Thymus (tissue), 14 donors: ENCODE measurements at places on chromosomes 7 and 10. TPM values are rescaled to one million over a fixed set of nuclear protein-coding genes. Genes with fewer than 3 reads are reported as not detected.

- no peak for DNase-seq
Measured at GRCh38 chr10:36269222-36269621, 627.1 kb upstream of the FZD8 start.

DNA sequence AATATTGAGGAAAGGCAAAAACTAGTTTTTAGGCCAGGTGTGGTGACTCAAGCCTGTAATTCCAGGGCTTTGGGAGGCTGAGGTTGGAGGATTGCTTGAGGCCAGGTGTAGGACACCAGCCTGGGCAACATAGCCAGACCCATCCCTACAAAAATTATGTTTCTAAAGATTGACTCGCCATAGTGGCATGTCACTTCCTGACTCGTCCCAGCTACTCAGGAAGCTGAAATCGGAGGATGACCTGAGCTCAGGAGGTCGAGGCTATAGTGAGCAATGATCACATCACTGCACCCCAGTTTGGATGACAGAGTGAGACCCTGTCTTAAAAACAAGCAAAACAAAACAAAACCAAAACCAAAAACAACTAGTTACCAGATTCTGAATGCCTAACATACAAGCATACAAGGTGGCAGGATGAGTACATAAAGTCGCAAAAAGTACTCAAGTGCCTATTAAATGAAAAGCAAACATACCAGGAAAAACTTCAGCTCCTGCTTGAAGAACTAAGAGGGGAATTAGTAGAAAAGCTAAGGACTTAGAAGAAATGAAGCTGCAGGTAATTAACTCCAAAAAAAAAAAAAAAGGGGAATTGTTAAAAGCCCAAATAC is 14.1 kb downstream of the ZNF398 start:
- no peak for DNase-seq

DNA sequence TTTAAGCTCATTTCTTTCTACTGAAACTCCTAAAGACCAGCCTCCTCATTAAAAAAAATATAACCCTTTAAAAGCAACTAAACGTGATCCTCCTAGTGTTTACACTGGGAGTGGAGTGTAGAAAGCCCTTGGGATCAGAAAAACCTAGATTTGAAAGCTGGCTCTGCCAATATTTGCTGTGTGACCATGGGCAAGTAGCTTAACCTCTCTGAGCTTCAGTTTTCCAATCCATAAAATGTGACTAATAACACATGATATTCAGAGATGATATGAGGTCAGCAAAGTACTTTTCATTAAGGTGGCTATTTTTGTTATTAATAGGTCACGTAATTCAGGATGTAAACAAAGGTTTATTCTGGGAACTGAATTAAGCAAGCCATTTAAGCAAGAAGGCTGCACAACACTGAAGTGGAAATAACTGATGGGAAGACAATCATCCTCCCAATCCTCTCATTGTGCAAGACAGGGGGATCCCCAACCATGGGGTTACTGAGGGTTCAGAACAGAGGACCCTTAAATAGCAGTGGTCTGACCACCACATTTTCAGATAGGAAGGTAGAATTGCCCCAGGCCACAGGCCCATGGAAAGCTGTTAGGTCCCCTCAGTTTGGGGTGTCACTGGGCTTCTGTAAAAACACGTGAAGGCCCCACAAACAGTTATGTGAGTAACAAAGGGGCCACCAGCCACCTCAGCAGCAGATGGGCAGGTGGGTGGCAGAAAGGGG is 49.1 kb upstream of the EEPD1 start:
- DNase-seq: no peak

- DNase-seq: no peak
Measured at GRCh38 chr10:71554671-71555070, 158.0 kb downstream of the CDH23 start.

- no peak for DNase-seq
Measured at GRCh38 chr10:119166118-119166500, 595 bp upstream of the SFXN4 start.

- DNase-seq: no peak
Measured at GRCh38 chr7:107999779-108000560, 3.0 kb downstream of the LAMB1 start.

DNA sequence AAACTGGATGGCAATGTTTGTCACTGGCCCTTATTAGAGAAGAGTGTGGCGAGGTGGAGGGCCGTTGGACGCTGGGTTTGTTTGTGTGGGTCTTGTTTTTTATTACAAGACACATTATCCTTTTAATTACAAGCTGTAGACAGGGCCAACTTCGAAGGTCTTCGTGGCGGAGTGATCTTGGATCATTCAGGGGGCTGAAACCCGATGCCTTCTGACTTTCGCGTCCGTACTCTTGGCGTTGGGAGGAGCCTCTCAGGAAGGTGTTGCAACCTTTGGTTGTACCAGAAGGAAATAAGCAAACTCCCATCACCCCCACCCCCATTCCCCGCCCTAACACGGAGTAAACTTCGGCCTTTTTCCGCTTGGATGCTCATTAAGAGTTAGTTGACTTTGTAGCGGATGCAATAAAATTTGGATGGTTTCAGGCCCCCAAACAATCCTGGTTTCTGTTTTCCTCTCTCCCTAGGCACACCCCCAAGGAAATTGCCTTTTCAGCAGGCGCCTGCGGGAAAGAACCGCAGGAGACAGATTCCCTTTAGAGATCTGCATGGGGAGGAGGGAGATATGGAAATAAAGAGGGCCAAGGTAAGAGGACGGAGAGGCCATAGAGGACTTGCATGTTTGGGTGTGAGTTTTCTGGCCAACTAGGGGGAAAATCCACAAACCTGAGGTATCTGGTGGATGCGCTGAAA is 294.5 kb upstream of the NFE2L3 start:
- no peak for DNase-seq

DNA sequence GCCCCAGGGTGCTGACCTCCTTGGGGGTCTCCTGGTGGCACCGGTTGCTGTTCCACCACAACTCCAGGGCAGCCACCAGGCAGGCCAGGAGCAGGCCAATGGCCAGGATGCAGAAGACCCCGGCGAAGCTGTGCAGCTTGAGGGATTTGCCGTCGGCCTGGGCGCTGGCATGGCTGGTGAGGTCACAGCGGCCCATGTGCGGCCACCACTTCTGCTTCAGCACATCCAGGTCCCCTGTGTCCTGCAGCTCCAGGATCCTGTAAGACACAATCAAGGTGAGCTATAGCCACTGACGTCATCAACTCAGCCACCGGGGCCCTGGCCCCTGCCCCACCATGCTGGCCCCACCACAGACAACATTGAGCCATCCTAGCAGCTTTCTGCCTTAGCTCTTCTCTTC is 753.2 kb downstream of the GRID1 start:
- DNase-seq: no peak

- peak; percentile 92 for DNase-seq
Measured at GRCh38 chr10:13787015-13787421, 200.3 kb downstream of the PRPF18 start.

GRCh38 chr10:4004144-4004543 is 219.1 kb upstream of the KLF6 start:
- DNase-seq: no peak

- DNase-seq: no peak
Measured at GRCh38 chr7:152103691-152104090, 78.2 kb downstream of the GALNT11 start.

DNA sequence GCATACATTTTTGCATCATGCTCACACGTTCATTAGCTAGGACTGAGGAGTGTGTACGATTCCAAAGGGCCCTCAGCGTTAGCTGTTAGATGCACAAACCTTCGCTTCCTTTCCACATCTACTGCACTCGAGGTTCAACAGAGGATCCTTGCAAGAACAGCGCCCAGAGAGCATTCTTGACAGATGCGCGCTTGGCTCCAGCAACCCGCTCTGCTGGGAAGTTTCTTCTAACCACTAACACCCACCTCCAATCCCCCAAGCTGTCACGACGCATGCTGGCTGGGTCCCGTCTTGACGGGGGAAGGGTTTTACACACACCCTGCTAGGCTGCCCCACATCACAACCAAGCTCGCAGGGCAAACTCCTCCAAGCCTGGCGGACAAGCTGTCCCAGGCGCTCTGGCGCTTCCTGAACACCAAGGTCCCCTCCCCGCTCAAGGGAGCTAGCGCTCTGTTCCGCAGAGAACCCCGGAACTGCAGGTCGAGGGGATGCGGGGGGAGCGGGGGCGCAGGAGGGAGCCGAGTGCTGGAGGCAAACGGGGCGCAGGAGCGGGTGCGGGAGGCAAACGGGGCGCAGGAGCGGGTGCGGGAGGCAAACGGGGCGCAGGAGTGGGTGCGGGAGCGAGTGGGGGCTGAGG is 653 bp upstream of the ADRB1 start:
- peak; percentile 34 for DNase-seq

GRCh38 chr7:50317697-50318669 is 13.5 kb downstream of the IKZF1 start:
- DNase-seq: no peak

- DNase-seq: no peak
Measured at GRCh38 chr10:3014968-3015367, 52.4 kb upstream of the PFKP start.

- no peak for DNase-seq
Measured at GRCh38 chr10:132270721-132271457, 36.9 kb downstream of the STK32C start.

DNA sequence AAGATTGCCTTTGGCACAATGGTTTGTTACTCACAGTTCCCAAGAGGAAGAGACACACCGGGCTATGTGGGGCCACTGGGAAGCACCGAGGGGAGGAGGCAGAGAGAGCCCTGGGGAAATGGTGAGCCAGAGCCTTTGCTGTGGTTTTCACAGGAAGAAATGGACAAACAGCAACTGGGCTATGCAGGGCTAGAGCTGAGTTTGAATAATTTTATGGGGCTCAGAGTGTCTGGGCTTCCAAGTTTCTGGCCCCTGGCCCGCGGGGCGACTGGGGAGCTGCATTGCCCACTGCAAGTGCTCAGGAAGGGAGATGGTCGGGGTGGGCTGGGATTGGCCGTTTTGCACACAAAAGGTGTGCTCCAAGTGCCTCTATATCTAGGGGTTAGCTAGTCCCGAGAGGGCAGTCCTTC is 92.6 kb downstream of the CHST15 start:
- no peak for DNase-seq

- no peak for DNase-seq
Measured at GRCh38 chr10:52785418-52785817, 12.8 kb upstream of the MBL2 start.

GRCh38 chr10:129120441-129120840 is 346.6 kb upstream of the MGMT start:
- no peak for DNase-seq

- DNase-seq: no peak
Measured at GRCh38 chr10:123997013-123997412, 96.4 kb downstream of the CHST15 start.

DNA sequence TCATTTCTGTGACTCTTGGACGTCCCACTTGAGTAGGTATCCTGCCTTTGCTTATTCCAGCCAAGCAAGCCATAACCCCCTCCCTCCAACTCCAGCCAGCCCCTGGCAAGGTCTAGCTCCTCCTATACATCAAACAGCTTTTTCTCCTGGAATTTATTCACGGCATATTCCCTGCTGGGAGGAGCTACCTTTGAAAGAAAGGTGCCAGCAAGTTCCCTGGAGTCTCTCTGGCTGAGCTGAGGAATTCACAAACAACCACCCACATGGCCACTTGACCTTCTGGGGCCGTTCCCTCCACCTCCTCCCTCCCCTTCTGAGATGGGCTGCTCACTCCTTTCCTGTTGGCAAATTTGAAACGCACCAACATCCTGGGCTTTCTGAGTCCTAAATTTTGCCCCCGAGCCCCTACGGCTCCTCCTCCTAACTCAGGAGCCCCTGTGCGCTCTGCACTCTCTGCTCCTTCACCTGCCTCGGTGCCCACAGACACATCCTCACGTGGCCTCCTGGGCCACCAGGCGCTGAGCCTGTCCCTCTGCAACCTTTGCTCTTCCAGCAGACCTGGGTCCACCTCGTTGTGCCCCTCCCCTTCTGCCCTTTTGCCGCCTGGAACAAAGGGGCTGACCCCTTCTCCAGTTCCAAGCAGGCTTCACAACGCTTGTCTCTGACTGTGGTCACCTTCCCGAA is 48.0 kb downstream of the HSPA12A start:
- DNase-seq: no peak

DNA sequence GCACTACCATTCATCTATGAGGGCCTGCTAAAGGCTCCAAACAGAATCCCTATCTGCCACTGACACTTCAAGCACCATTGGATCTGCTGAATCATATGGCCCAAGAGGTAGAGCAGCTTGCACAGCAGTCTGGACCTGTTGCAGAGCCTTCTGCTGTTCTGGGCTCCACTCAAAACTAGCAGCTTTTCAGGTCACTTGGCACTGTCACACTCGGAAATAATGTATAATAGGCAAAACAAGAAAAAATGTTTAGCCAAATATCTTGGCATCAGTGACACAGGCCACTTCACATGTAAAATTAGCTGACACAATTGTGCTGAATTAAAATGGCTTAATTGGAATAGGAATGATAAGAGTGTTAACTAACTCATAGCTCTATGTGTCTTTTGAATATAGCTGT is 1182.9 kb upstream of the LRRTM3 start:
- no peak for DNase-seq

- DNase-seq: no peak
Measured at GRCh38 chr10:113921561-113922370, 67.3 kb downstream of the NHLRC2 start.

- DNase-seq: no peak
Measured at GRCh38 chr10:14554491-14555205, 220.0 kb downstream of the FAM107B start.

- no peak for DNase-seq
Measured at GRCh38 chr10:36048236-36048635, 406.1 kb upstream of the FZD8 start.

GRCh38 chr10:63763744-63764143 is 242.5 kb downstream of the REEP3 start:
- DNase-seq: no peak

DNA sequence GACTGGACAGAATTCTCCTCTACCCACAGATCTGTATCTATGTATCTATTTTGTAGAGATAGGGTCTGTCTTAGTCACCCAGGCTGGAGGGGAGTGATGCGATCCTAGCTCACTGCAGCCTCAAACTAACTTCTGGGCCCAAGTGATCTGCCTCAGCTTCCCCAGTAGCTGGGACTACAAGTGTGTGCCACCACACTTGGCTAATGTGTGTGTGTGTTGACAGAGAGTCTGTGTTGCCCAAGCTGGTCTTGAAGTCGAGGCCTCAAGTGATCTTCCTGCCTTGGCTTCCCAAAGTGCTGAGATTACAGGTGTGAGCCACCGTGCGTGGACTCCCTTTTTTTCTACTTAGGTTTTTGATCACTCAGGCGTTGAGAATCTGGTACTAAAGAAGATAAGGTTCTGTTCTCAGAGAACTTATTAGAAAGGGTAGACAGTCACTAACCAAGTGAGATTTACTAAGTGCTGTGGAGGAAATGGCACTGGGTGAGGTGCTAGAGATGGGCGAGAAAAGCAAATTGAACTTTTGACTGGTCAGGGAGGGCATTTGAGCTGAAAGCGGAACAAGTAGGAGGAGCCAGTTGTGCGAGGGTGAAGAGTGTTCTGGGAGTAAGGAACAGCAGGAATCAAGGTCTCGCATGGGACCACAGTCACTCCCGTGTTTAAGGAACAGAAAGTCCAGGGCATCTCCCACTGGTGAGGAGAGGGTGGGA is 18.0 kb downstream of the NDUFB2 start:
- no peak for DNase-seq

GRCh38 chr7:115410434-115410820 is 488.5 kb downstream of the MDFIC start:
- no peak for DNase-seq

Gene WDR86
- total RNA-seq: 5.0 TPM

Gene ANKRD26
- total RNA-seq: 8.3 TPM

Gene HMX3
- total RNA-seq: not detected

Gene SLC18A2
- total RNA-seq: 6.1 TPM

Gene TBC1D12
- total RNA-seq: 3.7 TPM

Gene ADGRA1
- total RNA-seq: not detected

Gene SEMA3C
- total RNA-seq: 5.6 TPM

Gene COL26A1
- total RNA-seq: 3.0 TPM
